NCI-H1930 (cell line): ENCODE measurements at places on chromosomes 2 and 18.

GRCh38 chr18:61697306-61697909 is 195.4 kb downstream of the RNF152 start:
- no peak for DNase-seq

- no peak for DNase-seq
Observed at GRCh38 chr2:168934826-168935225, 33.7 kb downstream of the G6PC2 start.

- DNase-seq, result no peak
Observed at GRCh38 chr2:129816813-129817574, 162.5 kb upstream of the RAB6C start.

DNA sequence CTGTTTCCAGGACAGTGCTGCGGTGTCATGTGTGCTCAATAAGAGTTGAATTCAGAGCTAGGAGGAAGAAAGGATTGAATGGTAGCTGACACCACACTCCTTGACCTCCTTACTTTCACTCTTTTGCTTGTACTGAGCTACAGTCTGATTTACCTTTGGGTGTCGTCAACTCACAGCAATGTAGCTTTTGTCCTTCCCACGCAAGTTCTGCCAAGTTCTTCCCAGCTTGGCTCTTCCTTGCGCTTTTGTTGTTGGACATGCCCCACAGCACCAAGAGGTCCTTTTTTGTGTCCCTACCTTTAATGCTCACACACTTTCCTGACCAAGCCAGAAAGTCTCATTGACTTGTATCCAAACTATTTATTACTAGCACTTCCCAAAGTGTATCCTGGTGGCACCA is 38.3 kb upstream of the ITGB6 start:
- DNase-seq, result no peak

DNA sequence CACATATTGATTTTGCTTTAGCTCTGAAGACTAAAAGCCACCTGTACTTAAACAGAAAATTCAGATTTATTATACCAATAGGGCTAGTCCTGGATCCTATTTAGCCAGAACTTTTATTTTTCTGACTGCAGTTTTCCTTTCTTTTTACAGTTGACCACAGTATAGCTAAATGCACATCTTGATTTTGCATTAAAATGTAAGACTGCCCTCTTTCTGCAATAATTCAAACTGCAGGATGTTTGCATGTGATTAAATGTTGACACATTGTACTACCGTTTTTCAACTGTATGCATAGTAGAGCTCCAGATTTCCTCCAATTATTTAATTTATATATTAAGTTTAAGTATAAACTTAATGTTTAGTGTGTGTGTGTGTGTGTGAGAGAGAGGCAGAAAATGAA is 1262.9 kb downstream of the SUCLG1 start:
- DNase-seq, result no peak

- no peak for DNase-seq
Observed at GRCh38 chr2:48696881-48697280, 58.6 kb downstream of the LHCGR start.
